ENCODE measurements at places on chromosomes 4 and X. TPM values are rescaled to one million over a fixed set of nuclear protein-coding genes. Genes with fewer than 3 reads are reported as not detected.
A peak's percentile ranks its signal among the peaks of the same experiment; 100 is the strongest.

DNA sequence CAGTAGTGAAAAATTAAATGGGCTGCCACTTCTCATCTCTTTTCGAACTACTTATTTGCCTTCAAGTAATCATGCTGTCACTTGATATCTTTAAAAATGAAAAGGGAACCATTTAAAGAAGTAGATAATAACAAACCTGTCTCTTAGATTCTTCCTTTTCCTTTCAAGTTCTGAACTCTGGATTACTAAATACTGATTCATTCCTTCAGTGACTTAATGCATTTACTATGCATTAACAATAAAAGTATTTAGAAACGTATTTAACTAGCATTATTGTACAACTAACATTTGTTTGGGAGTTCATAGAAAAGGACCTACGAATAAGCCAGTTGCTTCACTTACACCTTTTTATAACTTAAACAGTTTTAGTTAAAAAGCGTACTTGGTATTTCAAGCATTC is 61.1 kb upstream of the RAB33B start:
- DNase-seq: no peak

DNA sequence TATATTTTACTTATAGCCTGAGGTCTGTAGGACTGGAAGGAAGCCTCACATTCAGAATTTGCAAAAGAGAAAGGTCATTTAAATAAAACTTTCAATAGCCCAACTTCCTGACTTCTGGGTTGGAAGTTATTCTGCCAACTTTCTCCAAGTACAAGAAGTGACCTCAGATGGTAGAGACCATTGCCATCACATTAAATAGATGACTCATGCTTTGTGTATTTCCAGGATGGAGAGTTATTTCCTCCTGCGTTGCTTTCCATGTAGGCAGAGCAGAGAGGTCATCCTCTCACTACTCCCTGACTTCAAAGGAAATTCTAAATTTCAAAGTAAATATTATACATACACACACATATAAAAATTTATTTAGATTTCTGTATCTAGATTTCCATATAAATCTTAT is 73.0 kb upstream of the NR3C2 start:
- no peak for DNase-seq

- DNase-seq: no peak
Observed at GRCh38 chrX:107450823-107451509, 1.5 kb downstream of the FRMPD3 start.

DNA sequence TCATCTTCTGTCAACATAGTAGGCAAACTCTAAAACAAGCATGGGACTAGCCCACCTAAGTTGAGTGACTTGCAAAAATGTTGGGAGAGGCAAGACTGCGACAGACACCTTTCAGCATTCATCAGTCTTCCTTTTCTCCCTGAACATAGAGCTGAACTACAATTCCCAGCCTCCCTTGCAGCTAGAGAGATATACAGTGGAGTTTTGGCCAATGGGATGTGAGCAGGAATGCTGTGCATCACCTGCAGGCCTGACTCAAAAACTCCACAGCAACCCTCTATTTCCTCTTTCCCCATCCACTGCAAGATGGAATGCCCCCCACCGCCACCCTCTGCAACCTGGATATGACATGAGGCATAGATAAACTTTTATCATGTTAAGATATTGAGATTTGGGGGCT is 66.5 kb downstream of the PDHA1 start:
- DNase-seq: no peak

GRCh38 chrX:1321674-1322073 is 14.9 kb upstream of the IL3RA start:
- DNase-seq: no peak

- DNase-seq: no peak
Observed at GRCh38 chrX:22033818-22034217, 1.7 kb downstream of the PHEX start.

DNA sequence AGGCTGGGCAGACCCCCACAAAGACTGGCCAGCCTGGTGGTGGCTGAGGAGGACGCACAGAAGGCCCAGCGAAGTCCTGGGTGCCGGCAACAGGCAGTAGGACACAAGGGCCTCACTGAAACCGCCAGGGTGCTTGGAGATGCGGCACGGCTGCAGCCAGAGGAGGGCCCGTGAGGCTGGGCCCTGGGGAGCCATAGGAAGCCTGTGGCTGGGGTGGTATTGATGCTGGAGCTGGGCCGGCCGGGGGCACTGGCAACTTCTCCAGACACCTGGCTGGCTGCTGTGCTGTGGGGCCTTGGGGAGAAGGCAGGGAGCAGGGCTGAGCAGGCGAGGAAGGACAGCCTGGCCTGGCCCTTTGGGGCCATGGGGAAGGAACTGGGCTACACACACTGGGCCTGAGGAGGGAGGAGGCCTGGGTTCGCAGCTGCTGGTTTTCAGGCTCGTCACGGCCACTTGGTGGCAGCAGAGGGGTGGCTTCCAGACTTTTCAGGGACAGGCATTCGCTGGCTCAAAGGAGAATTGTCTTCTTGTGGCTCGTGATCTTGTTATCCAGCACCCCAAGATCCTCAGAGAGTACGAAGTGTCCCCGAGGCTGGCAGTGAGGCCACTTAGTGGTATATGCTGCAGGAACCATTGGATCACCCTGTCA is 37.2 kb downstream of the ATP2B3 start:
- DNase-seq: peak; percentile 93

DNA sequence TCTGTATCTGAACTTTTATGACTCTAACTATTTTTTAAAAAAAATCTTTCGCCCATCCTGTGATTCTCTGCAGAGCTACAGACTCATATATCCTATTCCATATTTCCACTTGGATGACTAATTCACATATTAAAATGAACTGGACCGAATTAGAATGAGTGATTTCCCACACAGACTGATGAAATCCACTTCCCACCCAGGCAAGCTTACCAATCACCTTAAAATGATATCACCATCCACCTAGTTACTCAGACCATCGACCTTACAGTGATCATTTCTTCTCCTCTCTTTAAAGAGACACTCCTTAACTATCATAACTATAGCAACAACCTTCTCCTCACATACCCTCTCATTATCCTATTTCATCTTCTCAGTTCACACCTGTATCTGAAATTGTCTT is 34.1 kb upstream of the GUCY1B1 start:
- no peak for DNase-seq

- DNase-seq: no peak
Observed at GRCh38 chrX:118807151-118808017, 16.2 kb upstream of the ZCCHC12 start.

- DNase-seq: no peak
Observed at GRCh38 chr4:75736862-75737261, 12.5 kb downstream of the USO1 start.

DNA sequence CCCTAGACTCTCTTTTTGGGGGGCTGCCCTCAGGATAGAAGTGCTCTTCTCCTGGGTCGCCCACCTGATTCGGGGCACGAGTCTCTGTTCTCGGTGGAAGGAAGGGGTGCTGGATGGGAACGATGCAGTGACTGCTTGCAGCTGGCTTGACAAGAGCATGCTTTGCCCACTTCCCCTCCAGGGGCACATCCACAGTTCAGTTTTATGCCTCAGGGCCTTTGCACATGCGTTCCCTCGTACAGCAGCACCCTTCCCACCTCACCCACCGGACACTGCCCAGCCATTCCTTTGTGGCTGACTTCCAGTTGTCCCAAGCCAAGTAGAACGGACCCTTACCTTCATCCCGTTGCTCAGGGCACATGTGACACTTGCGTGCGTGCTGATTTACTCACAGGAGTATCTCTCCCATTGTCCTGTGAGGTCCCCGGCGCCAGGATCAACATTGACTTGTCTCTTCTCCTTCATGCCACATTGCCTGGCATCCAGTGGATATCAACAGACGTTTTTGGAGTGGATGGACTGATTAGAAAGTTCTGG is 60.0 kb downstream of the C4orf50 start:
- DNase-seq: peak; percentile 34

GRCh38 chrX:17669458-17669857 is 67.8 kb upstream of the SCML1 start:
- DNase-seq: no peak

GRCh38 chrX:72392816-72393800 is 87.4 kb upstream of the CITED1 start:
- DNase-seq: no peak

- no peak for DNase-seq
Observed at GRCh38 chr4:6776920-6777635, 5.4 kb upstream of the KIAA0232 start.

- no peak for DNase-seq
Observed at GRCh38 chrX:33188881-33189280, 22.5 kb downstream of the DMD start.

- no peak for DNase-seq
Observed at GRCh38 chr4:15020502-15021286, 18.4 kb downstream of the CPEB2 start.

- DNase-seq: peak; percentile 92
Observed at GRCh38 chr4:140153718-140154571, at the start of gene MAML3. Gene MAML3, minus strand, starts transcription at chr4:140154184. Its CDS starts 857 bp downstream, at chr4:140153327.

- no peak for DNase-seq
Observed at GRCh38 chr4:54767376-54767775, 109.6 kb downstream of the KIT start.

DNA sequence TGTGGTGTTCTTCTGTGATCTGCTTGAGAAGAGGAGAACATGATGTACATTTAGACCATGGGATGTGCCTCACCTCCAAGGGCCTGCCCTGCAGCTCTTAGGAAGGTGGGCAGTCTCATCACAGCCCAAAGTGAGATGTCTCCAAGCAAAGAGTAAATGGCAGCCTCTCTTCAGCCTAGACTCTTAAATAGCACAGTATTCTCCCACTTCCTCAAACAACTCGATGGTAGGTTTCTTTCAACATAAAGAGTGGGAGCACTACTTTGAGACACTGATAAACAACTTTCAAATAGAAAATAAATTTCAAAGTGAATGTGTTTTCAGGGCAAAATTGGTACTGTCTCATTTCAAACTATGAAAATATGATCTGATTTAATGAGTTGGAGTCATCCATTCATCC is 35.2 kb downstream of the EDNRA start:
- no peak for DNase-seq

- DNase-seq: no peak
Observed at GRCh38 chr4:173242466-173243250, 74.0 kb downstream of the GALNT7 start.

- DNase-seq: no peak
Observed at GRCh38 chr4:15202481-15202880, 200.2 kb downstream of the CPEB2 start.

Gene CCDC158
- total RNA-seq: not detected

Gene NAP1L2
- total RNA-seq: 5.3 TPM

Gene CTAG1A
- not detected for total RNA-seq

Gene HEPH
- 7.4 TPM for total RNA-seq

Gene UFSP2
- 26.3 TPM for total RNA-seq

Gene UGT2B28
- total RNA-seq: not detected

Gene JADE3
- total RNA-seq: 5.7 TPM

Gene CXCR3
- not detected for total RNA-seq

Gene NIPAL1
- total RNA-seq: 65.8 TPM

Gene ATP8A1
- 5.0 TPM for total RNA-seq
